ENCODE measurements at places on chromosomes 7 and 10.

- no peak for DNase-seq
Observed at GRCh38 chr7:140260352-140261104, 83.7 kb upstream of the KDM7A start.

DNA sequence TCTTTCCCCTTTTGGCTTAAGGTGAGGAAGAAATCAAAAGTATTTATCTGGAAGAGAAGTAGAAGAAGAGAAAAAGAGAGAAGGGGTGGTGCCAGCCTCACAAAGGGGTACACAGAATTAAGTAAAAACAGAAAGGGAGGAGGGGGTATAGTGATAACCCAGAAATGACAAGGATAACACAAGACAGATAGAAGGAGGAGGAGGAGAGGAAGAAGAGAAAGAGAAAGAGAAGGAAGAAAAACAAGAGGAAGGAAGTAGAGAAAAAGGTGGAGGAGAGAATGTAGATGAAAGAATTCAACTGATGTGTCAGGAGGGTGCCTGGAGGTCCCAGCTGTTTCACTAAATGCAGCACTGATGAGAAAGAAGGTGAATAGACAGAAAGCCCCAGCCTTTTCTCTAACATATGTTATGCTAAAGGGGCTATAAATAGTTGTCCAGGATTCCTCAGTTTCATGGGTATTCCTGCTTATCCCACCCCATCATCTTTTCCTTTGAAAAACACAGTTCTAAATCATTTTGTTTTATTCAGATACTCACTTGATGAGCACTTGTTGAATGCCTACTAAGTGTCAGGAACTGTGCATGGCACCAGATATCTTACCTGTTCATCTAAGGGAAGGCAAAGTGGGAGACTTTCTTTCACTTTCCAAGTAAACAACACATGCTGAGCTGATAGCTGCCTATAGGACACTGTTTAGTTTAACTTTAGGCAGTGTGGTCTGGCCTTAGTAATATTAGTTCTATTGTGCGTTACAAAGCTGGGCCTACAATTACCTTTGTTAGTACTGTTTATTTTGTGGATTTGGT lies 8.0 kb downstream of the SEMA3E start:
- DNase-seq = no peak

GRCh38 chr7:150857276-150858055 lies 5.1 kb downstream of the AOC1 start:
- DNase-seq = no peak

DNA sequence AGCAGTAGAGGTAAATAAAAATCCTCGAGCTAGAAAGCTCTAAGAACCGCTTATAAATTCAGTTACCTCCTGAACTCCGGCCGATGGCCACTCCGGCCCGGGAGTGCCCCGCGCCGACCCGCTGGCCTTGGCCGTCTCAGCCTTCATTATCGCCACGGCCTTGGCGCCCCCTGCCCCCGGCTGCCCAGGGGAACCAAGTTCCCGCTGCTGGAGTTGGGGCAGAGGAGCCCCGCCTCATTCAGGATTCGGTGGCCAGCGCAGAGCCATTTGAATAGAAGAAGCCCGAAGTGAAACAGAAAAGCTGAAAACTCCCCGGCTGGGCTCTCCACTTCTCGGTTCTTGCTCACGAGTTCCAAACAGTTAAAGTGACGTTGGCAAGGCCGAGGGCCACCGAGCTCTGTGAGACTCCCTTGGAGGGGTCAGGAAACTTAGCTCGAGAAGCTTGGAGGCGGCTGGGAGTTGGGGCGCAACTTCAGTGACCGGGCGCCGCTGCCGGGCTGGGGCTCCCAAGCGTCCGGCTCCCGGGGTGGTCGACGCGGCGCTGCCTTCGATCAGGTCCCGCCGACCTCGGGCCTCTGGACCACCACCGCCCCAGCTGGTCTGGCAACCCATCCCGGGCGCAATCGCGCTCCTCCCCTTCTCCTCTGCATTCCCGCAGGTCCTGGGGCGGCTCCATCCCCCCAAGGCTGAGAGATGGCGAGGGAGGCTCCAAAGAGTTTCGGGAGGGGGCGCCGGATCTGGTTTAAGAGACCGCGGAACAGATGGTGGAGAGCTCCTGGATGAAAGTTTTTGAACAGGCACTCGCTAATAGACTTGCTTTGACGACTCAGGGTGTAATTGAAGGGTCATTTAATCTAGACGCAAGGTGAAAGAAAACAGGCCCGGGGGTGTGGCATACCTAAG lies 5.8 kb upstream of the FEZF1 start:
- no peak for DNase-seq

DNA sequence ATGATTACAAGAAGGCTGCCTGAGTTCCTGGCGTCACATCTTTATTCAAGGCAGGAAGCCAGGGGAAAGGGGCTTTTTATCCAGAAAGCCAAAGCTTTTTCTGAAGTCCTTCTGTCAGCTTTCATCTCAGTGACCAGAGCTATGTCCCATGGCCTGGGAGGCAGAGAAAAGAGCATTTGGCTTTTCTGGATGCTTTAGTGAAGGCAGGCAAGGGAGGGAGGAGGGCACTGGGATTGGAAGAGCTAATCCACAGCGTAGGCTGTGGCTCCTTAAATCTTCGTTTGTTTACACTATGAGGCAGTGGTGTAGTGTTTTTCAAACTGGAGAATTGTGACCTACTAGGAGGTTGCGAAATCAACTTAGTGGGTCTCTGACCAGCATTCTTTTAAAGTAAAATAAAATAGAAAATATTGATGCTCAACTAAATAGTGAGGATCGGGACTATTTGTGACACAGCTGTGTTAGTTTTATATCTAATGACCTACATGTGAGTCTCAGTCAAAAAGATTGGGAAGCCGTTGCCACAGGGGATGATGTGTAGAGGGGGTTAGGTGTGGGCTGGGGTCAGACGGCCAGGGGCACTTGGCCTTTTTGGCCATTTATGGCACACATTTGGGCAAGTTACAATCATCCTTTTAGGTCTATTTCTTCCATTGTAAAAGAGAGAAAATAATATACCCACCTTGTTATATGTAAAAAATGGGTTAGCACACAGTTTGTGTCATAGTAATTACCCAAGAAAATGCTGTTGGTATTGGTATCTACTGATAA lies 14.1 kb downstream of the CRYGN start:
- no peak for DNase-seq

Data from epithelial cell of proximal tubule (primary cell).